ENCODE measurements at places on chromosomes 1 and 21. TPM values are rescaled to one million over a fixed set of nuclear protein-coding genes. Genes with fewer than 3 reads are reported as not detected.

The ZNF683 gene
- not detected for total RNA-seq

The F13B gene
- not detected for total RNA-seq

The FMN2 gene
- 0.16 TPM for total RNA-seq

The B3GALNT2 gene
- 23.0 TPM for total RNA-seq

The B3GALT2 gene
- total RNA-seq, result 26.4 TPM

The ERG gene
- 27.2 TPM for total RNA-seq

The LCE1C gene
- total RNA-seq, result not detected

The ANGPTL3 gene
- total RNA-seq, result not detected

All from left cardiac atrium (tissue), 4 donors.